HuH-7 (cell line): ENCODE measurements at places on chromosomes 3 and 15.

DNA sequence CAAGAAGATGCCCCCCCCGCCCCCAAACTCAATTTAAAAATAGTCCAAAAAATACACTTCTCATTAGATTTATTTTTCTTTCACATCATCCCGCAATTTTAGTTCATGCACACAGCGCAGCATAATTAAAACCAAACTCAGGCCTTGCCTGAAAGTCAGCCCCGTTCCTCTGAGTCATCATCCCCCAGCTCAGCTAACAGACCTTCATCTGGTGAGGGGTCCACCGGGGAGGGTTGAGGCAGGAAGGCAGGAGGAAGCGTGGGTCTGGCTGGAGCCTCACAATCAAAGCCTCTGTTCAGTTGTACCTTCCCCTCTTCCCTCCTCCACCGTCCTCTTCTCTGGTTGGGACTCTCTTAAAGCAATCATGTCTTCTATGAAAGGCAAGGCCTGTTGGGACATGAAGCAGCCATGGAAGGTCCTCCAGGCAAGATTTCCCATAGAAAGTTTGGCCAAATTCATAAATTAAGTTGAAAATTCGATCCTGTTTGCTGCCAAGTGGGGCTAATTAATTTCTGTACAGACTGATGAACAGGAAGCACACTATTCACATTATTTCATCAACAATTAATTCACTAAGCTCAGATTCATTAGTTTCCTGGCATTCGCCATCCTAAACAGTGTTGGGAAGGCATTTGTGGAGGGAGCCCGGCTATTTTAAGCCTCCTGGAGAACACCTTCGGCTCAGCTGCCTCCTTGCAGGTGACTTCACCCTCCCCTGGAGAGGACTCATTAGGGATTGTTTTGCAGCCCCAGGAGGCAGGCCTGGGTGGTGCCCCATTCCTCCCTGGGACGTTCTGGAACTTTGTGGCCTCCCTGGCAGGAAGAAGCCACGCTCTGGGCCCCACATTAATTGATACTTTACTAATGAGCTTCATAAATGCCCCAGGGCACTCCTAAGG, 72.3 kb upstream of the BNC1 start:
- no peak for DNase-seq

DNA sequence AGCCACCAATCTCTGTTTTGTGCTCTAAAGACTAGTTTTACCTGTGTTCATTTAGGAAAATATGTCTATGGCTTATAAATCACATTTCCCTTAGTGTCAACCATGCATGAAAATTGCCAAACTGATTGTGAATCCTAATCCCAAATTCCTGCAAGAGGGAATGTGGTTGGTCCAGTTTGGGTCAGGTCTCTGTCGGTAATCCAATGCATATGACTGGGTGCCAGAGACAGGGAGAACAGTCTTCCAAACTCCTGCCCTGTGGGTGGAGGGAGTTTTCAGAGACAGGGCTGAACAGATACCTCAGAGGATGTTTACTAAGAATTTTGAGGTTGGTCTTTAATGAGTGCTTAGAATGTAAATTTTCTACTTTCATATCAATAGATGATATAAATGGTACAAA, 300.5 kb upstream of the ARL6 start:
- no peak for DNase-seq

DNA sequence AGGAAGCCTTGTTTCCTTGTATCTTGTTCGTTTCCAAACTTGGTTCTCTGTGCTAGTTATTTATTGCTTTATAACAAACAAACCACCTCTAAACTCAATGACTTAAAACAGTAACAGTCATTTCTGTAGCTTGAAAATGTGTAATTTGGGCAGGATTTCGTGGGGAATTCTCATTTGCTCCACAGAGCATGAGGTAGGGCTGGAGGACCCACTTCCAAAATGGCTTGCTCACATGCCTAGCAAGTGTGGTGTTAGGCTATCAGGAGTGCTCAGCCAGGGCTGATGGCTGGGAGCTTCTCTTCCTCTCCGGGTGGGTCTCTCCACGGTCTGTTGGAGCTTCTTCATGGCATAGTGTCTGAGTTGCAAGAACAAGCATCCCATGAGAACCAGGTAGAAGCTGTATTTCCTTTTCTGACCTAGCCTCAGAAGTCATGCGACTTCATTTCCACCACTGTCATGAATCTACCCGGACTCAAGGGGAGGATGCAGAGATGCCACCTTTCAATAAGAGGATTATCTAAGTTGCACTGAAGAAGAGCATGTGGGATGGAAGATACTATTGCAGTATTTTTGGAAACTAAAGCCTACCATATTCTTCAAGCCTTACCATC, 8.2 kb upstream of the TNIK start:
- DNase-seq: no peak

DNA sequence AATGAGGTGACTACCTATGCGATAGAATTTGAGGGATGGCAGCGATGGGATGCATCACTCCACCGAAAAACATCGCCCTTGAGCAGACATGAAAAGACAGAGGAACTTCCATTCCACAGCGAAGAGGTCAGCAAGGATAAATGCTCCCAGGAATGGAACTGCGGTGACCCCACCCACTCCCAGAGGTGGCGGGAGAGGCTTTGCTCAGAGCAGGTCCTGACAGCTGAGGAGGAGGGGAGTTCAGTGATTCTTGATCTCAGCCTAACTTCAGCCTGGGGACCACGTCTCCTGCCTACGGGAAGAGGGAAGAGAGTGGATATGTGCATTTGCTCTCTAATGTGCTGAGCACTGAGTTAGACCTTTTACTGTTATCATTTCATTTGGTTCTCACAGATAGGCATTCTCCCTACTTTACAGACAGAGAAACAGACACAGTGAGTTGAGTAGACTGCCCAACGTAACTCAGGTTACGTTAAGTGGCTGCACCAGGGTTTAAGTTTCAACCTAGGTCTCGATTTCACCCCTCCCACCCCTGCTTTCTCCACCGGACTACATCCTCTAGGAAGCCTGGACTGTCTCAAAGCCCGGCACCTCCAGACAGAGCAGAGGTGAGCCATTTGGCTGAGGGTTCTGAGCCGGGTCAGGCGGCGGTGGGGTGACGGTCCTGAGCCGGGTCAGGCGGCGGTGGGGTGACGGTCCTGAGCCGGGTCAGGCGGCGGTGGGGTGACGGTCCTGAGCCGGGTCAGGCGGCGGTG, 170.0 kb downstream of the RAB11A start:
- no peak for DNase-seq

GRCh38 chr3:49926117-49926728, 3.4 kb downstream of the MON1A start:
- no peak for DNase-seq

- DNase-seq: no peak
Measured at GRCh38 chr3:152658977-152659720, 175.8 kb upstream of the P2RY1 start.

DNA sequence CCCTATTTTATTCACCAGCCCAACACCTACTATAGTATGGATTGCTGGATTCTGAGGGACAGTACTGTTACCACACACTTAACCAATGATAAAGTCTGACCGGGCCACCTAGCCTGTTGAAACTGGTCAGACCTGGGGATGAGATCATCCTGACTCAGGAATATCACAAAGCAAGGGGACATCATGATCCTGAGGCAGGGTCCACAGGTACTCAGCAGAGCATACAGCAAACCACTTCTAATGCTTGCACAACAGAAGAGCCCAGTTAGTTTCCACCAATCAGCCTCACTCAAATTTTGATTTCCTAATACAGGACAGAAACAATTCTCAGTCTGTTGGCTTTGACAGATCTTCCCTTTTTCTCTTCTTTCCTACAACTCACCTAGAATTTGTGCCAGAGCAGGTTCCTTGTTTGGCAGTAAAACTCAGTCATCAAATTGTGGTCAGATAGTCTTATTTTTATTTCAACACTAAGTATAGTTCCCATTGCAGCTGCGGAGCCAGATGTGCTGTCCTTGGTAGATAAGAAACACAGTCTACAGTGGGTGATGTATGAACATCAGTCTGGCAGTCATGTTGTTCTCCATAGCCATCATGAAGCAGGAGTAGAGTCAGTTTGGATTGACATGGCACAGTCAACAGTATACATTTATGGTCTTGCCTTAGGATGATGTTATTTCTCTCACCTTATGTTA, 90.1 kb upstream of the PRR23C start:
- DNase-seq: no peak

DNA sequence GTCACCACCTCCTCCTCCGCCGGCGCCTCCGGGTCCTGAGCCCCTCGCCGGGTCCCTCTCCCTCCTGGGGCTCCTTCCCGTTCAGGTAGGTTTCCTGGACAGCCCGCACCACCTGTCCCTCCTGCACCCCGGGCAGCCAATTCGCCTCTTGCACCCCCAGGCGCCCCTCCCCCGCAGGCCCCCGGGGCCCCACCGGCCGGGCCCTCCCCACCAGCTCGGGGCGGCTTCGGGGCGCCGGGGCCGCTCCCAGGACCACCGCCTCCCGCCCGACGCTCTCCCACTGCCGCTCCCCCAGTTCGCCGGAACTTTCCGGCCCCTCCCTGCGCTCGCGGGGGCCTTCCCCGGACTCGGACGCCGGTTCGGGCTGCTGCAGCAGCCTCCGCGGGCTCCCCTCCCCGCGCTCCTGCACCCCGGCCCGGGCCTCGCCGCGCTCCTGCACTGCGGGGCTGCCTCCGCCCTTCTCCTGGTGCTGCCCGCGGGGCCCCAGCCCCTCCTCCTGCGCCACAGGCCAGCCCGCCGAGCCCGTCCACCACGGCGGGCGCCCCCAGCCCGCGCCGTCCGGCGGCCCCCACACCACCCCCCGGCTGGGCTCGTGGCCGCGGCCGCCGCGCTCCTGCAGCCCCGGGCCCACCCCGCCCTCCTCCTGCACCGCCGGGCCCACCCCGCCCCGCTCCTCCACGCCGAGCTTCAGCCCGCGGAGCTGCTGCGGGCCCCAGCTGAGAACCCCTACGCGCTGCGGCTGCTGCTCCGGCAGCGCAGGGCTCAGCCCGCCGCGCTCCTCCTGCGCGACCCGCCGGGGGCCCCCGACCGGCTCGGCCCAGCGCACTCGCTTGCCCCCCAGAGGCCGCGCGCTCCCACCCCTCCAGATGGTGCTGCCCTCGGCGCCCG, 587 bp upstream of the TNK2 start:
- DNase-seq: peak; percentile 58

DNA sequence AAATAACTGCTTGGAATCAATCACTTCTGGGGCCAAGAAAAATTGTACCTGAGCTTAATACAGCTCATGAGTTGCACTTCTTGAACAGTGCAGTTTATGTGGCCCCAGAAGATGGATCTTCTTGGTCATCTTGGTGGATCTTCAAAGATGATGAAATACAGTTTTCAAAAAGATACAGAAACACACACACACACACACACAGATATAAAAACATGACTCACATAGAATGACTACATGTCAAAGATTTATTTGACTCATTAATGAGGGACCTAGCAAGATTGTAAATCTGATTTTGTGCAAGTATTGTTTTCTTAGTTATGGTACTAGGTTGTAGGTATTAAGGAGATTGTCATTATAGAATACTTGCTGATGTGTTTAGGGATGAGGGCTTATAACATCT, 32.6 kb downstream of the PDCD6IP start:
- no peak for DNase-seq

- DNase-seq: peak; percentile 40
Measured at GRCh38 chr3:98901119-98901391, 440 bp downstream of the DCBLD2 start.

DNA sequence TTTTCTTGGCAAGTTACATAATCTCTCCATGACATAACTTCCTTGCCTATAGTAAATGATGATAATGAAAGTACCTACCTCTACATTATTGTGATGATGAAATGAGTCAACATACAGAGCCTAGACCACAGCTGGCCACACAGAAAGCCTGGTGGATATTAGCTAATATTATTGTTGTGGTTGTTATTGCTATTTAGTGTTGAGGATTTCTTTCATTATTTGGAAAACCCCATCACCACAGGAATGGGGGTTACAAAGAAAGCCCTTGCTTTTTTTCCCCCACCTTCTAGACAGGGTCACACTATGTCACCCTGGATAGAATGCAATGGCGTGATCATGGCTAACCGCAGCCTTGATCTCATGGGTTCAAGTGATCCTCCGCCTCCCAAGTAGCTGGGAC, 125.0 kb downstream of the PDZRN3 start:
- DNase-seq: no peak

- peak; percentile 79 for DNase-seq
Measured at GRCh38 chr15:67832031-67832551, 6.8 kb downstream of the SKOR1 start.

GRCh38 chr15:92170897-92171296, 222.8 kb upstream of the ST8SIA2 start:
- DNase-seq: peak; percentile 59

DNA sequence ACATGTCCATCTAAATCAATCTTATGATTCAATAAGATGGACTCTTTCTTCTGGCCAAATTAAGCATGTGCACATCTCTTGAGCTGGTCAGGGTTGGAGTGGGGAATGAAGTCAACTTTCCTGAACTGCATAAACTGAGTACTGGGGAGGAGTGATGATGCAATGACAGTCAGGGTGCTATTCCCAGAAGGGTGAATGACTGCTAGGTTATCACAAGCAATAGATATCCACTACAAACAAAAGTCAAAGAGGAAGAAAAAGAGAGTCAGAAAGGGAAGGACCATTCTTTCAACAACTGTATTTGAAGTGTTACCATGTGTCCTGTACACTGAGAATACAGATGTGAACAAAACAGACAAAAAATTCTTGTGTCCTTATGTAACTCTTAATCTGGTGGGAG, 70.0 kb downstream of the ALCAM start:
- DNase-seq: peak; percentile 19

DNA sequence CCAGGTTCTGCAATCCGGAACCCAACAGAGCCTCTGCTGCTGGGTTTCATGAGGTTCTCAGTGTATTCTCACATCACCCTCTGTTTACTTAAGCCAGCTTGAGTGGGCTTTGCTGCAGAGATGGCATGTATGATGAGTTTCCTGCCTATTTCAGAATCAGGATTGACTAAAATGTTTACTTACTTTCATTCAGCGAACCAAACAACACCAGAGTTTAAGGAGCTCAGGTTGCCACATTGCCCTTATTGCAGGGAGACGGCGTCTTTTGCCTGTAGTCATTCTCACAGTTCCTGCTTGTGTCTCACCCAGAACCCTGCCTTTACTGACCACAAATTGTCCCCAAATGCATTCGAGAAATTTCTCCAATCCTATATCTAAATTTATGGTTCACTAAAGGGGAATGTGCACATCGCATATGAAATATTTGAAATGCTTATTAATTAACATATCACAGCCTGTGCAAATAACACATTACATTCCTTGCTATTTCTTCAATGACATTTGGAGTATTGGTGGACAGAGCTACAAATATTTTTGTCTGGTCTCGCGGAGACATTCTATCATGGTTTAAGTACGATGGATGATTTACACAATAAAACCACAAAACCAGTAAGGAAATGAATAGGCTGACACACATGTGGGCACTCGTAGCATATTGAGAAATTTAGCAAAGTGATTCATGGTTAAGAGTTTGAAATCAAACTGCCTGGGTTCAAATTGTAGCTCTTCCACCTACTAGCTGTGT, 377.2 kb upstream of the CFAP20DC start:
- no peak for DNase-seq

GRCh38 chr3:45929042-45929679, 14.1 kb upstream of the CXCR6 start:
- peak; percentile 77 for DNase-seq
